ENCODE measurements at places on chromosomes 11 and 22.

DNA sequence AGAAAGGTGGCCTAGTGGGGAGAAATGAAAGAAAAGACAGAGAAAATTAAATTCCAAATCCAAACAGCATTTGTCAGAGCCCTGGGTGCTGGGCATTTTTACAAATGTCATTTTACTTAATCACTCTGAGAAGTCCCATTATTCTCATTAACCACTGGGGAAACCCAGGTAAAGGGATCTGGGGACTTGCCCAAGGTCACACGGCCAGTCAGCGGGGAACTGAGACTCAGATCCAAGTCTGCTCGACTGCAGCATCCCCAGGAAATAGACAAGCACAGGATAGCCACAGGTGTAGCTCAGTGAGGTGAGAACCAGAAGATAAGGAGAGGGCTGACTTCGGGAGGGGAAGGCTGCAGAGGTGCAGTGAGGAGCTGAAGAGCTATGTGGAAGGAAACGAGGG is 7.9 kb downstream of the NRXN2 start:
- no peak for DNase-seq

DNA sequence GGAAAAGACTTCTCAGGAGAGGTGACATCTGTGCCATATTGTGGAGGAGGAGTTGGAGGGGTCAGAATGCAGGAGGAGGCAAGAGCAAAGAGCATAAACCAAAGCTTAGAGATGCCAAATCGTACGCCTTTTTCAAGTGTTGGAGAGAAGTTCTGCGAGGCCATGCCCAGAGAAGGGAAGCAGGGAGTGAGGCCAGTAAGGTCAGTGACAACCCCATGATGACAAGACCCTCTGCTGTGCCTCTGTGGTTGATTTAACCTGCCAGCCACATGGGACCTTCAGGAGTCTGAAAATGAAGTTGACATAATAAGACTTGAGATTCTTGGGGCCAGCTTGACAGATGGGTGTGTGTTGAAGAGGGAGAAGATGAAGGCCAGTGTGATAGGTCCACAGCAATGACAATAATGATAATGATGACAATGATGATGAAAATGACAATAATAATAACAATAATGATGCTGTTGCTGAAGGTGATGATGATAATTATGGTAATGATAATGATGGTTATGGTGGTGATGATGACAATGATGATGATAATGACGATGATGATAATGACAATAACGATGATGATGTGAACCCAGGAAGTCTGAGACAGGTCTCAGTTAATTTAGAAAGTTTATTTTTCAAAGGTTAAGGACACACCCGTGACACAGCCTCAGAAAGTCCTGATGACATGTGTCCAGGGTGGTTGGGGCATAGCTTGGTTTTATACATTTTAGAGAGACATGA is 152.6 kb upstream of the B3GAT1 start:
- DNase-seq: no peak

DNA sequence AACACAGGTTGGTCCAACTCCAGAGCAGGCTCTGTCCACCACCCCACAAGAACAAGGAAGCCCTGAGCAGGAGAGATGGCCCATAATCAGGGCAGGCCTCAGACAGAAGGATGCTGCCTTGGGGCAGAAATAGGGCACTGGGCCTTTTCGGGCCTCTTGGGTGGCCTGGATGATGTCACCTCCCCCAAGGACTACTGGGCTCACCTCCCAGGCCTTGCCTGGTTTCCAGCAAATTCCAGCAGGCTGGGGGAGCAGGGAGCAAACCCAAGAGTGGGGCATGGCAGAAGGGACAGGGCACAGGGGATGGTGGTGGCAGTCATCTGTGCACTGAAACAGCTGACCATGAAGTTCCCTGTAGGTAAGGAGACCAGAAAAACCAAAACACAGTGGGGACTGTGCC is 5.3 kb upstream of the NAA40 start:
- DNase-seq: no peak

GRCh38 chr11:13364388-13364787 is 86.8 kb downstream of the BMAL1 start:
- no peak for DNase-seq

DNA sequence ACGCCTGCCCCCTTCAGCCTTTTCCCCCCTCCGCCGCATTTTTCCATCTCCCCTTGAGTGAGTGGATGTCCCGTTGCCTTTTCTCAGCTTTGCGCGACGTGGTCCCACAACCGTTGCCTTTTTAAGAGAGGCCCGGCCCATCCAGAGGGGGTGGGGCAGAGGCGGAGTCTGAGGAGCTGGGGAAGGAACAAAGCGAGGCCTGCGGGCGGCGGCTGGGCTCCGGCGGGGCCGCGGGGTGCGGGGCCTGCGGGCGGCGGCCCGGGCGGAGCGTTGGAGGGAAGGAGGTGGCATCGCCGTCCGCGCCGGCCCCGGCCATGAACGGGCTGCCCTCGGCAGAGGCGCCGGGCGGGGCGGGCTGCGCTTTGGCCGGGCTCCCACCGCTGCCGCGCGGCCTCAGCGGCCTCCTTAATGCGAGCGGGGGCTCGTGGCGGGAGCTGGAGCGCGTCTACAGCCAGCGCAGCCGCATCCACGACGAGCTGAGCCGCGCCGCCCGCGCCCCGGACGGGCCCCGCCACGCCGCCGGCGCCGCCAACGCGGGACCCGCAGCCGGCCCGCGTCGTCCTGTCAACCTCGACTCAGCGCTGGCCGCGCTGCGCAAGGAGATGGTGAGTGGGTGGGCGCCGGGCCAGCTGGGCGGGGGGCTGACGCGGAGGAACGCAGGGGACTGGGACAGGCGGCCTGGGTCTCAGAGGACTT is at the start of gene FAM89B:
Gene FAM89B (plus strand): TSS at position 183 of the 696 bp plus-strand sequence. CDS start 132 bp downstream, at position 315.
- DNase-seq: peak; percentile 86

DNA sequence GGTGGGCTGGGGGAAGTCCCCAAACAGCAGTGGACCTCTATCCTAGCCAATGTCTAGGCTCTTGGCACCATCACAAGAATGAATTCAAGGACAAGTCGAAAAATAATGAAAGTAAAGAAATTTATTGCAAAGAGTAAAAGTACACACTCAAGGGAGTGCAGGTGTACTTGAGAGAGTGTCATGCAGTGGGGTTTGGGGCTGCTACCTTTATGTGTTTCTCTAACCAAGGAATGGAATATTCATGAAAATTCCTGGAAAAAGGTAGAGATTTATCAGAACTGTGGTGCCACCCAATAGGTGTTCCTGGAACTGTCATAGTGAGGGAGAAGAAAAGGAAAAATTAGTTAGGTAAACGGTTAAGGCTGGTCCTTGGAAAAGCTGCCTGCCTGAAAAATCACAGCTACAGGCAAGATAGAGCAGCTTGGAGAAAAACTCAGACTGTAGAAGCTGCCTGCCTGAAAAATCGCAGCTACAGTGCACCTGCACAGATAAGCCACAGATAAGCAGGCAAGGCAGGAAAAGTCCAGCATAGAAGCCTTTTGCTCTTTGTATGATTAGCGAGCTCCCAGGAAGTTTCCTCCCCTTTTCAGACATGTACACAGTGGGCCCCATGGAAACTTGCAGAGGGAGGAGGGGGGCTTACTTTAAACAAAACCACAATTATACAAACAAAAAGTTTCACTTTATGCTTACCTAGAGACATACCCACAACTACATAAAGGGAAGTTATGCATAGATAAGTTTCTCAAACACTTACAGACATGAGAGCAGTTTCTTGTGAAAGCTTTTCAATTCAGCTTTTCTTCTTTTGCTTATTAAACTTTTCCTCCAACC is 71.4 kb upstream of the B3GNT6 start:
- no peak for DNase-seq

DNA sequence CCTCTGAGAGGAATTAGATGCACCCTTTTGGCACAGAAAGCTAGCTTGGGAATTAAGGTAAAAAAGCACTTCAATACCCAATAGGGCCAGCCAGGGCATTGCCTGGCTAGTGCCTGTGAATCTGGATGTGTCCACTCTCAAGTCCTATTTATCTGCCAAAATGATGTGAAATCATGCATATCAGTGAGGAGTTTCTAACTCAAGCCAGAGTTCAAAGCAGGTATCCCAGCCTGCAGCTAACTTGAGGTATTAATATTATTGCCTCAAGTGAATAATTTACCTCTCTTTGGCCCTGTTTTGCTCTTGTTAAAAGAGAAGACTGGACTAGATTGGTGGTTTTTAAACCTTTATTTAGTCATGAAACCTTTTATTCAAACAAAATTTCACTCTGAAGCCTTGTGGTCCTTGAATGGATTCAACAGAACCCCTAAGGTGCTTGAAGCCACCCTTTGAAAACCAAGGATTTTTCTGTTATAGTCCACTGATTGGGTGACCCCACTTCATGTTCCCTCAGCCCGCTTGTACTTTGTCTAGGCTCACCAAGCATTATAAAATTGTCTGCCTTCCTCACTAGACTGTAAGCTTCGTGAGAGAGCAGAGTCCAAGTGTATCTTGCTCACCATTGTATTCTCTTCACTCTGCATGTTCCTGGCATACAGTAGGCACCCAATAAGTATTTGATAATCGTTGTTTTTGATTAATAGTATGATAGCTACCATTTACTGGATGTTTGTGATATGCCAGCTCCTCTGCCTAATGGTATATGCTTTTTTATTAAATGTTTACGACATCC is 4.5 kb downstream of the RNF121 start:
- DNase-seq: no peak

GRCh38 chr11:23359297-23359696 is 499.0 kb upstream of the CCDC179 start:
- DNase-seq: no peak

GRCh38 chr11:104451197-104451893 is 287.4 kb upstream of the PDGFD start:
- DNase-seq: no peak

- DNase-seq: no peak
Measured at GRCh38 chr22:47457021-47457420, 694.6 kb downstream of the TBC1D22A start.

DNA sequence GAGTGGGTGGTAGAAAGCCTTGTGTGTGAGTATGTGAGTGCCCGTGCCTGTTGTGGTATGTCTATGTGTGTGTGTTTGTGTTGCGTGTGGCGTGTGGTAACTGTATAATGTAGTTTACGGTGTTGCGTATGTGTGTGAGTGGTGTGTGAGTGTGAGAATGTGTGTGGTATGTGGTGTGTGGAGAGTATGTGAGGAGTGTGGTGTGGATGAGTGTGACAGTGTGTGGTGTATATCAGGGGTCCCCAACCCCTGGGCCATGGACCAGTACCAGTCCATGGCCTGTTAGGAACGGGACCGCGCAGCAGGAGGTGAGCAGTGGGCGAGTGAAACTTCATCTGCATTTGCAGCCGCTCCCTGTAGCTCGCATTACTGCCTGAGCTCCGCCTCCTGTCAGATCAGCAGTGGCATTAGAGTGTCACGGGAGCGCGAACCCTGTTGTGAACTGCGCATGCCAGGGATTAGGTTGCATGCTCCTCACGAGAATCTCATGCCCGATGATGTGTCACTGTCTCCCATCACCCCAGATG is 5.7 kb downstream of the UPK3A start:
- DNase-seq: no peak

GRCh38 chr11:73229321-73229895 is 11.3 kb downstream of the P2RY2 start:
- DNase-seq: no peak

DNA sequence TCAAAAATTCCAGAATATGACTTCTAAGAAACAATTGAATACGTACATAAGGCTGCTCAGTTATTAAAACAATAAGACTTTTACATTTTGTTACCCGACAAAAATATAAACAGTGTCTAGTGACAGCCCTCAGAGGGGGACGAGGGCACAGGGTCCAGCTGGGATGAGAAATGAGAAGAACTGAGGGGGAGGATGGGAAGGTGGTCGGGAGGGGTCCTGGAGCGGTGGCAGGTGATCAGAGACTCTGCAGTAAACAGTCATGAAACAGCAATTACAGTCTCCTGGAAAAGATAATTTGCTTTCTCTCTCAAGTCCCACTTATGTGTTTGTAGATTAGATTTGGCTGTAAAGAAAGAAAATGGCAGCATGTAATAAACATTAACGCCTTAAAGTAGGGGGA is 56.0 kb downstream of the PACSIN2 start:
- no peak for DNase-seq

GRCh38 chr11:111696556-111696955 is 69.6 kb downstream of the PPP2R1B start:
- DNase-seq: no peak

DNA sequence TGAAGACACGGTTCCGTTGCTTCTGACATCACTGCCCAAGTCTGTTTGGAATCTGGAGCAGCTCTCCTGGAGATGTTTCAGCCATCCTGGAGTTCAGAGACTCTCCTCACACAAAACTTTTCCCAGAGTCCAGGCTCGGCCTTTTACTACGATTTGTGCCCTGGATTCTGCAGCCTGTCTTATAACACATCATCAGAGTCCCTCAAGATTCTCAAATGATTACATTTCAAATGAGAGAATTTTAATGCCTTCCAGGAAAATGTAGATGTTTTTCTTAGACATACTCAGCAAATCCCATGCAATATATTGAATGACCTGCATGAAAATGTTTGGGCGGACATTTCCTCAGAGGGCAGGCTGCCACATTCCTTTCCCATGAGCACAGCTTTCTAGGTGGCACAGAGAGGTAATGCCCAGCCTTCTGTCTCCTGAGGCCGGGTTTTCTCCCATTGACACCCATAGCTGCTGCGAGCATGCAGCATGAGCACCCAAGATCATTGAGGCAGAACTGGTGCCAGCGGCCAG is 129.1 kb downstream of the SNX19 start:
- DNase-seq: no peak

GRCh38 chr22:30830907-30831306 is 136.2 kb downstream of the OSBP2 start:
- no peak for DNase-seq

GRCh38 chr11:9232482-9232881 is 32.7 kb downstream of the DENND5A start:
- DNase-seq: no peak

GRCh38 chr22:44956840-44957767 is 52.7 kb downstream of the PHF21B start:
- no peak for DNase-seq

DNA sequence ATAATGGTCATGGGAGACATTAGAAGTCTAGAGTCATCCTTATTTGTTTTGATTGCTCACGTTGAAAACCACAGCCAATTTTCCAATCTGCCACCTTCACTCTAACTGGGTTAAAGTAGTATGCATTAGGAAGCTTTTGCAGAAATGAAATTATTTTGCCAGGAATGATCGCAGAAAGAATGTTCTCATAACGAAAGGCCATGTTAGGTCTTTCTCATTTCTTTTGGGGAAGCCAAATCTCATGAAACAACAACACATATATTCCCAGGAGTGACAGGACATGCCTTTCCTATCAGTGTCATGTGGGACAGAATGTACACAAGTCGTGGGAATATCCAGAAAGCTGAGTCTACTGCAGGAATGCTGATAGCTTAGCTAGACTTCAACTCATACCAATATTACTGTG is 386.3 kb downstream of the AASDHPPT start:
- no peak for DNase-seq

- DNase-seq: no peak
Measured at GRCh38 chr11:13261591-13262061, 16.0 kb upstream of the BMAL1 start.
